ENCODE measurements at places on chromosomes 12 and 14.

- H3K4me1 ChIP-seq: no peaks in the 10 kb centered on the region
- DNase-seq: no peak
- no peaks in the 10 kb centered on the region for H3K36me3 ChIP-seq
- H3K4me3 ChIP-seq: no peak overlapping the region
- H3K27me3 ChIP-seq: peaks cover 27% of the 10 kb centered on the region
These were observed 32.3 kb upstream of the EIF5 start for GRCh38 chr14:103301512-103302354.

- peaks cover 22% of the 10 kb centered on the region for H3K4me1 ChIP-seq
- no peaks in the 10 kb centered on the region for H3K36me3 ChIP-seq
- H3K4me3 ChIP-seq: no peak overlapping the region
- DNase-seq: no peak
- no peak overlapping the region for H3K27ac ChIP-seq
- peaks cover 26% of the 10 kb centered on the region for H3K27me3 ChIP-seq
These were observed 39.3 kb upstream of the CAPRIN2 start for GRCh38 chr12:30794020-30794419.

GRCh38 chr14:101473795-101474562 is 87.3 kb upstream of the DIO3 start:
- H3K27ac ChIP-seq: no peak overlapping the region
- H3K27me3 ChIP-seq: peaks cover 64% of the 10 kb centered on the region
- no peaks in the 10 kb centered on the region for H3K36me3 ChIP-seq
- H3K4me1 ChIP-seq: no peaks in the 10 kb centered on the region
- DNase-seq: no peak
- H3K4me3 ChIP-seq: no peak overlapping the region

- no peak for DNase-seq
- H3K27ac ChIP-seq: no peak overlapping the region
- H3K4me3 ChIP-seq: no peak overlapping the region
- H3K27me3 ChIP-seq: no peaks in the 10 kb centered on the region
- no peaks in the 10 kb centered on the region for H3K4me1 ChIP-seq
These were observed 583.6 kb downstream of the GALC start for GRCh38 chr14:87409393-87409792.

DNA sequence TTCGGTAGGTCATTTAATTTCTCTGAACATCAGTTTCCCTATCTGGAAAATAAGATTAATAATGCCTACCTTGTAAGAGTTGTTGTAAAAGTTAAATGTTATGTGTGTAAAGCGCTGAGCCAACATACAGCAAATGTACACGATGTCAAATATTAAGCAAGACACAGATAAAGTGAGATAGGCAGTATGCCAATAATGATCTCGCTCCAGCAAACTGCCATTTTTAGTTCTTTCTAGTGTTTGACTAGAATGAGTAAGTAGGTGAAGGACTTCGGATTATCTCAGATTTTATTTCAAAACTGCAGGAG is 840 bp downstream of the DHRS7 start:
- H3K4me1 ChIP-seq: peaks cover 50% of the 10 kb centered on the region
- no peaks in the 10 kb centered on the region for H3K27me3 ChIP-seq
- peak overlapping the region; percentile 97 for H3K4me3 ChIP-seq
- H3K27ac ChIP-seq: peak overlapping the region; percentile 95
- H3K36me3 ChIP-seq: no peaks in the 10 kb centered on the region
- DNase-seq: no peak

GRCh38 chr12:95918194-95918993 is 24.0 kb downstream of the CCDC38 start:
- H3K27ac ChIP-seq: no peak overlapping the region
- no peak overlapping the region for H3K4me3 ChIP-seq
- no peak for DNase-seq
- H3K27me3 ChIP-seq: peaks cover 10% of the 10 kb centered on the region
- no peaks in the 10 kb centered on the region for H3K4me1 ChIP-seq

GRCh38 chr12:29396774-29397173 is 15.8 kb upstream of the ERGIC2 start:
- no peak for DNase-seq
- no peak overlapping the region for H3K27ac ChIP-seq
- H3K27me3 ChIP-seq: no peaks in the 10 kb centered on the region
- H3K4me1 ChIP-seq: no peaks in the 10 kb centered on the region
- no peaks in the 10 kb centered on the region for H3K36me3 ChIP-seq
- H3K4me3 ChIP-seq: no peak overlapping the region

DNA sequence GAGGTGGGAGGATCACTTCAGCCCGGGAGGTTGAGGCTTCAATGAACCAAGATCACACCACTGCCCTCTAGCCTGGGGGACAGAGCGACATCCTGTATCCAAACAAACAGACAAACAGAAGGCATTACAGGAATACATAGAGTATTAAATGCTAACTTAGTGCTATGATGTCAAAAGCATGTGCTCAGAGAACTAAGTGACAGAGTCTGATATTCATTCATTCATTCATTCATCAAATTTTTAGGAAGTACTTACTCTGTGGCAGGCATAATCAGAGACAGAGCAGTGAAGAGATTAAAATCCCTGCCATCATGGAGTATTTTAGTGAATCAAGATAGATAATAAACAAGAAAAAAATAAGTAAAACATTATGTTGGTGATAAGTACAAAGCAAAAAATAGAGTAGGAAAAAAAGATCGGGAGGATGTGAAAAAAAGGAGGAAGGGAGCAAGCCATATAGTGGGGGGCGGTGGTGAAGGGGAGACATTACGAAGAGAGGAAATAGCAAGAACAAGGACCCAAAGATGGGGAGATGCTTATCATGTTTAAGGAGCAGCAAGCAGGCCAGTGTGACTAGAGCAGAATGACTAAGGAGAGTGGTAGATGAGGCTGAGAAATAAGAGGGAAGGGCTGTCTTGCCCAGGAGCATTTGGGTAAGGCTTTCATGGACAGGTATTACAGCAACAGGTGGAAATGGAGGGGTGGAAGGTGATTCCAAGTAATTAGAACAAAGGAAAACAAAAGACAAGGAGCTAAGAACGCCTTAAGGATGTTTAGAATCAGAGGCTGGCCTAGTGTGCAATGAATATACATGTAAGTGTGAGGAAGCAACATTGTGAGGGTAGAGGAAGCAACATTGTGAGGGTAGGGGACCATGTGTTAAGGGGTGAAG is 2.8 kb downstream of the MAP4K5 start:
- H3K4me3 ChIP-seq: peak overlapping the region; percentile 2
- no peaks in the 10 kb centered on the region for H3K36me3 ChIP-seq
- no peaks in the 10 kb centered on the region for H3K27me3 ChIP-seq
- DNase-seq: no peak
- H3K27ac ChIP-seq: no peak overlapping the region
- peaks cover 46% of the 10 kb centered on the region for H3K4me1 ChIP-seq

DNA sequence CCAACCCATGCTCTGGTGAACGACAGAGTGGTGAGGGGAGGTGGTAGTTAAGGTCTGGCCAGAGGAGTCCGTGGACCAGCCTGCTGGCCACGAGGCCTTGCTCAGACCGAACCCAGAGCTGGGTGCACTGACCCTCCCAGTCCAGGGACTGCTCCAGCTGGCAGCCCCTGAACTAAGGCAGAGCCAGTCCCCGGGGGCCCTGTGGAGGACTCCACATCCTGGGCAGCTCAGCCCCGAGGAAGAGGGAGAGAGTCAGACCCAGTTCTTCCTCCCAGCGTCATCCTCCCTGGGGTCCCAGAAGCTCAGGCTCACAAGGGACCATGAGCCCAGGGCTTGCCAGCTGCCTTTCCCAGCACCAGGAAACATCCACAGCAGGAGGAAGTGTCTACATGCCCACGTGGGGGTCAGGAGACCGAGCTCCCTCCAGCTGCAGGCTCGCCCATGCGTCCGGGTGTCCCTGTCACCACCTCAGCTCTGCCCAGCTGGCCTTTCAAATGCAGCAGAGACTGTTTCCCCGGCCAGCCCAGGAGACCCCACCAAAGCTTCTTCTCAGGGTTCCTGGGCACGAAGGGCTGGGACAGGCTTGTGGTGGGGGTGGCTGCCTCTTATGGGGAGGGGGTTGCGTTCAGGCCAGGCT is 194.4 kb downstream of the KIF26A start:
- DNase-seq: no peak
- H3K27me3 ChIP-seq: peaks cover 45% of the 10 kb centered on the region
- no peaks in the 10 kb centered on the region for H3K4me1 ChIP-seq

GRCh38 chr12:38934078-38934584 is 28.7 kb upstream of the CPNE8 start:
- DNase-seq: no peak
- no peak overlapping the region for H3K27ac ChIP-seq
- no peak overlapping the region for H3K4me3 ChIP-seq
- H3K27me3 ChIP-seq: peaks cover 27% of the 10 kb centered on the region
- no peaks in the 10 kb centered on the region for H3K4me1 ChIP-seq

DNA sequence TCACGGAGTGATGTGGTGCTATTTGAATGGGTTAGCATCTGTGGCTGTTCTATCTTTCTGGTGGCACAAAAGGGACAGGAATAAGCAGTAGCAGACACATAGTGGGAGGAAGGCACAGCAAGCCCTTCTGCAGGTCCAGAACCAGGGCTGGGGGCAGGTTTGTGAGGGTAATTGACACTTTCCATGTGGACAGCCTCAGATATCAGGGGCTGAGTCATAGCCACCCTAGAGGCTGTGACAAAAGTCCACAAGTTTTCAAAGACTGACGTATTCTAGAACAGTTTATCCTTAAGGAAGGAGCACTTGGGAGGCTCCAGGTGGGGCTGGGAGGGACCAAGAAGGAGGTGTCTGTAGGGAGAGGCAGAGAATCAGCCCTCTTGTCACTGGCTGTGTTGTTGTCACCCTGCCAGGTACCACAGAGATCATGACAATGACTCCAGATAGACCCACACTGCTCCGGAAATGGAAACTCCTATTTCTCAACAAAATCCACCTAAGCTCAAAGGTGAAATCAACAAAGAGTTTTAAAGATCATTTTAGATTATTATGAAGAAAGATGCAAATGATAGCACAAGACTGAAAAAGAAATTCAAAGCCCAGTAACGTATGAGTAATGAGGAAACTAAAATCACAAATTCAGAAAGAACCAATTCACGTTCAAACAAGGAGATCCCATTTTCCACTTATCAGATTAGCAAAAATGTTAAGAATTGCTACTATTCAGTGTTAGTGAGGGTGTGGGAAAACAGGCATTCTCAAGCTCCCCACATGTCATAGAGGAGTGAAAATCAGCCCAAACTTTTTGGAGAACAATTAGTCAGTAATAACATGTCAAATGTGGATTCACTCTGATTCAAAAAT is 48.3 kb downstream of the NFKBIA start:
- no peak for DNase-seq
- no peaks in the 10 kb centered on the region for H3K36me3 ChIP-seq
- H3K4me3 ChIP-seq: no peak overlapping the region
- H3K27me3 ChIP-seq: no peaks in the 10 kb centered on the region
